ENCODE measurements at places on chromosomes 1 and 21.
A peak's percentile ranks its signal among the peaks of the same experiment; 100 is the strongest.

DNA sequence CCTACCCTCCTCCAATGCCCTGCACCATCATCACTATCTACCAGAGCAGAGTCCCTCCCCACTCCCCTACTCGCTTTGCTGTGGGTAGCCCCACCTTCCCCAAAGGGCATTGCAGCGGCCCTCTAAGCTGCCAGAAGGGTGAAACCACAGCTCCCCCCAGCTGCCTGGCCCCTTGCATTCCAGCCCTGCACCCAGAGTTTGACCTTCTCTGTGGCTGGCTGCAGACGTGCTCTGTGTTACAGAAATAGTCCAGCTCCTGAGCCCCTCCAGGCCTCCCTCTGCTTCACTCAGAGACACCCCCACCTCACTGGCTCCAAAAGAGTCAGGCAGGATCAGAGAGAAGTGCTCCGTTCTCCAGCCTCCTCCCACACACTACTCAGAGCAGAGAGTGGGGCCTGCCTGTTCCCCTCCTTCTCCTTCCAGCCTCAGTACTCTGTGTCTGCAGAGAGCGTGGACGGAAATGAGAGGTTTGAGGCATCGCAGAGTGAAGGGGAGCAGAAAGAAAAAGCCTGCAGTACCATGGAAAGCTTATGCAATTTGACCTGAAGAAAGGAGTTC lies 63.2 kb downstream of the PLEKHA6 start:
- peak; percentile 61 for DNase-seq

GRCh38 chr1:78447086-78447485 lies 43.7 kb upstream of the PTGFR start:
- DNase-seq: no peak

GRCh38 chr1:30668024-30668423 lies 55.4 kb downstream of the MATN1 start:
- DNase-seq: no peak

GRCh38 chr1:22117238-22117637 lies 25.7 kb downstream of the WNT4 start:
- DNase-seq: peak; percentile 11

DNA sequence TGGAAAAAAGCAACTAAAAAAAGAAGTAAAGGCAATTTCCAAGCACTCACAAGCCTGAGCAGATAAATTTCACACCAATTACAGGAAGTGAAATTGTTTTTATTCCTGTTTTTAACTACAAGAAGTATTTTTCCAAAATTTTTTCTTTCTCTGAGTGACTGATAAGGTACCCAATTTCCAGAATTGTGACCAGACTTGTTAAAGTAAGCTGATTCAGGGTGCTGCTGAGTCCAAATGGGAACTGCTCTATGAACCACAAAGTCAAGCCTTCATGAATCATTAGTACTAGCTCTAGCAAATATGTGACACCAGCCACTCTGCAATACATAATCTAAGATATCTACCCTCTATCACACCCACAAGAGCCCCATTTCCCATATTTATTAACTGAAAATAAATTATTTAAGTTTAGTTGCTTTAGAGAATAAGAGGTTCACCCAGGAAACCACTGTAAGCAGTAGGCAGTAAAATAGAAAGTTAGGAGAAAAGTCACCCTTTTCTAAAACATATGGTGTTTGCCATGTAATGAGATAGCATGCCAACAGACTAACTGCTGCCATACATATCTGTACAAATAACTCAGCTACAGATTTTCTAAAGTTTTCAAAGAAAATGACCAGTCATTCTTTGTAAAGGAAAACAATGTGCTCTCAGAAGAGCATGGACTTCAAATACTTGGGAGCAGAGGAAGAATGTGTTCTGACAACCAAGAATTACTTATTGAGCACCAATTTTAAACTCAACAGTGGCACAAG lies 43.1 kb upstream of the TNFSF18 start:
- no peak for DNase-seq

- DNase-seq: peak; percentile 48
Observed at GRCh38 chr1:184387476-184388318, 868 bp downstream of the C1orf21 start.

GRCh38 chr1:154442006-154442740 lies 37.0 kb downstream of the IL6R start:
- no peak for DNase-seq

DNA sequence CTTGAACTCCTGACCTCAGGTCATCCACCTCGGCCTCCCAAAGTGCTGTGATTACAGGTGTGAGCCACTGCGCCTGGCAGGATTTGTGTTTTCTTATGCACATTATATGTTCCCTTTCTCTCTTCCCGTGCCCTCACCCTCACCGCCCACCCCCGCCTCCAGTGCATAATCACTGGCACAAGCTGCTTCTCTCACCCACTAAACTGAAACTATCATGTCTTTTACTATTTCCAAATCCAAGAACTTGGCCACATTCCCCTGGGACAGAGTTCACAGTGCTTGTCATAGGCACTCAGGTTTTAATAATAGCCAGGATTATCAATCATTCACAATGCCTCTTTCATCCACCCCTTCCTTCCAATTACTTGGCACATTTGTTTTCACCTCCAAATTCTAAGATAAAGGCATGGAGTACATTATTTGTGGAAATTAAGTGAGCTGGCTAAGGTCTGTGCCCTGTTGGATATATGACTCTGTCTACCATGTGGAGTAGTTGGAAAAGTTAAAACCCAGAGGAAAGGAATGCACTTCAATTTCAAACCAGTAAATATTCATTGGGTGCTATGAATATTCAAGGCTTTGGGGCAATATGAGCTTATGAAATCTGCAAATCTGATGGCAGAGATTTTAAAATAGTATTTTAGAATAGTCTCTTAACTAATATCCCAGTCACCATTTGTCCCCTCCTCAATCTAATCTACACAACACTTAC lies 17.6 kb upstream of the MAPKAPK2 start:
- DNase-seq: no peak

DNA sequence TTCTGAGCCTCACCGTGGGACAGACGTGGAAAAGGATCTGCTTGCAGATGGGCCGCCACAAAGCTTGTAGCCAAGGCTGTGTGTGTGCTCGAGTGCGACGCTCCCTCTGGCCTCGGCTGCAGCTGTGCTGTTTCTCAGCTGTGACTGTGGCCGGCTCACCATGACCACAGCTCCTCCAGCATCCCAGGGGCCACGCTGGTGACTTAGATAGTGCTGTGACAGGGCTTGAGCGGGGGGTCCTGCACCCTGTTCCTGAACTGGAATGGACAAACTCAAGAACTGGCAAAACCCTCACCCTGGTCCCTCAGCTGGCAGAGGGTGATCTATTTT lies 17.4 kb upstream of the ACTRT2 start:
- DNase-seq: no peak

DNA sequence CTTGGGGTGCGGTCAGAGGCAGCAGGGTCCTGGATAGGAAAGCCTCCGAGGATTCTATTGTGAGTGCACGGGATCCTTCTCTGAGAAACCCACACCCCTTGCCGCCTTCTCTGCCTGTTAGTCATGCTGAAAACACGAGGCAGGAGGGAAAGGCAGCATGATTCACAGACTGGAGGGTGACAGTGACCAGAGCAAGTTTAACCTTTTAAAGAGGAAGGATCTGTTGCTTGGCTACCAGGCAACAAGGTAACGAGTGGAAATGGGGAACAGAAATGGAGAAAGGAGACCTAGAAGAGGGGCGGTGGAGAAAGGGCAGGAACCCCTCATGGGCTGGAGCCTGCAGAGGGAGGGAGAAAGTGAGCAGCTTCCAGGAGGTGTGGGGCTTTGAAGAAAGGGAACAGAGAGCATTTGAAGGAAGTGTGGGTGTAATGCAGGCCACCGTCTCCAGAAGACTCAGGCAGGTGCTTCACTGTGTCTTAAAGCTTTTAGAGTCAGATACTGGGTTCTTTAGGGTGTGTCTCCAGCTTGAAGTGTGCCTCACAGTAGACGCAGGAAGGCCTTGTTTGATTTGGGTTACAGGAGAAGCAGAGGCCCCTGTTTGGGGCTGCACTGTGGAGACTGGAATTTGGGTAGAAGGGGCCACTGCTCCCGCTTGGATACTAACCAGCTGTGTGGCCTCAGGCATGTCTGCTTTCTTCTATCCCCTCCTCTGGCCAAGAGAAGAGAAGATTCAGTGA lies 19.1 kb downstream of the OPTC start:
- peak; percentile 69 for DNase-seq

GRCh38 chr1:107244709-107245500 lies 104.1 kb downstream of the NTNG1 start:
- no peak for DNase-seq

DNA sequence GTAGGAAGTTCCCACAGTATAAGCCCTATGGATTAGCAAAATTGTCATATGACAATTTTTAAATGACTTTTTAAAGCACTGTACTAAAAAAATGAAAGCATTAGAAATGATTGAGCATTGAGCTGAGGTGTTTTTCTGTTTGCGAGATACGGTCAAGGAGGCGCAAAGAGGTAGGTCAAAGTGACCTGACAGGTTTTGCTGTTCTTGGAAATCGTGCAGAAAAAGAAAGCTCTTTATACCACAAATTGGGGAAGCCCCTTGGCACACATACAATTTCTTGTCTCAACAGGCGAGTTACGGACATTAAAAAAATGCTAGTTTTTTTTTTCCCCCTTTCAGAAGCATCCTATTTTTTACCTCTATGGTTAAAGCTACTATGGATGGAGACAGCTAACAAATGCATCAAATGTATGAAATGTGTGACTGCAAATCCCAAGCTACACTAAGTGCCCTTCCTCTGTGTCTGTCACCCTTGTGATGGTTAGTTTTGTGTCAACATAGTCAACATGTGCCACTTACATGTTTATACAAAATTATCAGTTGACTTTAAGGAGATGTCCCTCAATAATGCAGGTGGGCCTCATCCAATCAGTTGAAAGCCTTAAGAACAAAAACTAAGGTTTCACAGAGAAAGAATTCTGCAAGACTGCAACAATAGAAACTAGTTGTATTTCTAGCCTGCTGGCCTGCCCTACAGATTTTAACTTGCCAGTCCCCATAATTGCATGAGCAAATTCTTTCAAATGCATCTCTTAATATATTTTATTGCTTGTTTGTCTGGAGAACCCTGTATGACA lies 29.3 kb downstream of the CRYZ start:
- DNase-seq: no peak

GRCh38 chr1:51214615-51215131 lies 21.4 kb upstream of the RNF11 start:
- DNase-seq: no peak

DNA sequence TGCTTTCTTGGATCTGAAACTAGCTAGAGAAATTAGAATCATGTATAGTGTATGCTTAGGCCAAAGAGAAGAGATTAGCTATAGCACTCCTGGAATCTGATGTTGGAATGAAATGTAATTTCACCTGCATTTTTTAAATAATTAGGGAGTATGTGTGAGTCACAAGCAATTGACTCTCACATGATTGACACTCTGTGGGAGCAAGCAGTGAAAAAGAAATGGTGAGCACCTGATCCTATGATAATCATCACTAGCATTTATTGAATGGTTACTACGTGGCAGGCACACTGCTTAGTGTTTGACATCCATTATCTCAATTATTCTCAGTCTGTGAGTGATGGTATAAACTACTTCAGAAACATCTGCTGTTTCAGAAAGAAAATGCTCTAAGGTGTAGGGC lies 176.6 kb downstream of the NRIP1 start:
- no peak for DNase-seq
